ENCODE measurements at places on chromosomes 4 and X.

DNA sequence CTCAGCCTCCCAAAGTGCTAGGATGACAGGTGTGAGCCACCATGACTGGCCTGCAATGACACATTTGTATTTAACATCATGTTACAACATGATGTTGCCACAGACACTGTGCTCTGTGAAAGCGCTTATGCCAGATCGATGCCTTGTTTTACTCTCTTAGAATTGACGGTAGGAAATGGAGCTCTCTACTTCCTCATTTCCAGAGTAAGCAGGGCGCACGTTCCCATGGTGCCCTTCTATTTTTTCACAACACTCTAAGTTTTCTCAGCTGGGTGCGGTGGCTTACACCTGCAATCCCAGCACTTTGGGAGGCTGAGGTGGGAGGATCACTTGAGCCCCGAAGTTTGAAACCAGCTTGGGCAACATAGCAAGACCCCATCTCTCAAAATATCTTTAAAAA lies 60.7 kb upstream of the DHRSX start:
- no peak for DNase-seq

- no peak for DNase-seq
These were observed 793.6 kb upstream of the INTU start for GRCh38 chr4:126838941-126839679.

GRCh38 chr4:13705521-13706041 lies 78.1 kb upstream of the BOD1L1 start:
- DNase-seq: no peak

GRCh38 chr4:79249881-79250503 lies 75.9 kb downstream of the NAA11 start:
- no peak for DNase-seq

- DNase-seq: no peak
These were observed 79.8 kb upstream of the ADGRA3 start for GRCh38 chr4:22595684-22596083.

DNA sequence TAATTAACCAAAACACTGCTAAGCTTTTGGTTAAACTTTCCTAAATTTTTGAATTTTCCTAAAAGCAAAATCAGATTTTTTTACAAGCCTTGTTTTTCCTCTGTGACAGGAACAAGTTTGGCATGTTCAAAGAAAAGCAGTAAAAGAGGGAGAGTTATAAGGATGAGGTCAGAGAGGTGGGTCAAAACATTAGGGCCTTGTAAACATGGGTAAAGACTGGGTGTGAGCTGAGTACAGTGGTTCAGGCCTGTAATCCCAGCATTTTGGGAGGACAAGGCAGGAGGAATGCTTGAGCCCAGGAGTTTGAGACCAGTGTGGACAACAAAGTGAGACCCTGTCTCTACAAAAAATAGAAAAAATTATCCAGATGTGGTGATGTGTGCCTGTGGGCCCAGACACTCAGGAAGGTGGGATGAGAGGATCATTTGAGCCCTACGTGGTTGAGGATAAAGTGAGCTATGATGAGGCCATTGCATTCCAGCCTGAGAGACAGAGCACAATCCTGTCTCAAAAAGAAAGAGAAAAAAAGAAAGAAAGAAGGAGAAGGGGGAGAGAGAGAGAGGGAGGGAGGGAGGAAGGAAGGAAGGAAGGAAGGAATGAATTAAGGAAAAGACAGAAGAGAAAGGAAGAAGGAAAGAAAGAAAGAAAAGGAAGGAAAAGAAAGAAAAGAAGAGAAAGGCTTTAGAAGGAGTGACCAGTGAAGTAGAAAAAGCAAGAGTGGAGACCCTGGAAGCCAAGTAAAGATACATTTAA lies 17.0 kb upstream of the FRYL start:
- DNase-seq: no peak

GRCh38 chr4:8192748-8193738 lies 6.0 kb upstream of the SH3TC1 start:
- peak; percentile 87 for DNase-seq

GRCh38 chrX:65644621-65645289 lies 22.7 kb upstream of the MSN start:
- DNase-seq: no peak

DNA sequence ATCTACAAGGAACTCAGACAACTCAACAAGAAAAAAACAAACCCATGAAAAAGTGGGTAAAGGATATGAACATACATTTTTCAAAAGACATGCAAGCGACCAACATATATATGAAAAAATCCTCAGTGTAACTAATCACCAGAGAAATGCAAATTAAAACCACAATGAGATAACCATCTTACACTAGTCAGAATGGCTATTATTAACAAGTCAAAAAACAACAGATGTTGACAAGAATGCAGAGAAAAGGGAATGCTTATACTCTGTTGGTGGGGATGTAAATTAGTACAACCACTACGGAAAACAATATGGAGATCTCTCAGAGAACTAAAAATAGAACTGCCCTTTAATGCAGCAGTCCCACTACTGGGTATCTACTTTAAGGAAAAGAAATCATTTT lies 12.1 kb downstream of the NIPAL1 start:
- DNase-seq: no peak

GRCh38 chrX:88424541-88424940 lies 322.5 kb upstream of the CPXCR1 start:
- DNase-seq: no peak

DNA sequence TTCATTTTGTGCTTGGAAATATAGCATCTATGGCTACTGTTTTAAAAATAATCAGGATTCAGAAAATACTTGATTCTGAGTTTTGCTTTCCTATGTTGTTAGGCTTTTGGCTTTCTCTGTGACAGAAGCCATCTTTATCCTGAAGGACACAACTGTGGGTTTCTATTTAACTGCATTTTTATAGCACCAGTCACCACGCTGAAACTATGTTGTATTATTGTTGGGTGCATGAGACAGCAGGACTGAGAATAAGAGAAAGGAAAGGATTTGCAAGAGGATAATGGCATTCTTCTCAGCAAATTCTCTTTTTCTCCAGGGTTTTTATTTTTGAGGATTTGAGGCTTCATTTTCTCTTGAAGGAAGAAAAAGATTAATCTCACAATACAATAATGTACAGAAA lies 10.1 kb upstream of the NEUROG2 start:
- DNase-seq: no peak

- DNase-seq: no peak
These were observed 507.2 kb downstream of the PABPC4L start for GRCh38 chr4:133694416-133694815.

GRCh38 chr4:13966231-13967195 lies 339.0 kb upstream of the BOD1L1 start:
- DNase-seq: no peak

DNA sequence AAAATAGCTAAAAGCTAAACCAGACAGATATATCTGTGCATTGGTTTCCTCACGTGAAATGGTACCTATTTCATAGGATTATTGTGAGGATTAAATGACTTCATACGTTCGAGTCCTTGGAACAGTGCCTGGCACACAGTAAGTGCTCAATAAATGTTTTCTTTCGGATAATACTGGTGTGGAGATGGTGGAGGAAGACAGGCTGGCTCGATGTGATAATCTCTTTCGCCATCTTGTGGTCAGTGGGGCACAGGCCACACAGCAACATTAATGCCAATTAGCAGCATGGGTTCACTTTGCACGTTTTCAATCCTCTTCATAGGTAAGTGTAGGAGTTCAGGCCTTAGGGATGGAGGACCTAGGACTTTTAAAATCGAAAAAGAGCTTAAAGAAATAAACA lies 9.3 kb downstream of the PAGE4 start:
- peak; percentile 40 for DNase-seq

DNA sequence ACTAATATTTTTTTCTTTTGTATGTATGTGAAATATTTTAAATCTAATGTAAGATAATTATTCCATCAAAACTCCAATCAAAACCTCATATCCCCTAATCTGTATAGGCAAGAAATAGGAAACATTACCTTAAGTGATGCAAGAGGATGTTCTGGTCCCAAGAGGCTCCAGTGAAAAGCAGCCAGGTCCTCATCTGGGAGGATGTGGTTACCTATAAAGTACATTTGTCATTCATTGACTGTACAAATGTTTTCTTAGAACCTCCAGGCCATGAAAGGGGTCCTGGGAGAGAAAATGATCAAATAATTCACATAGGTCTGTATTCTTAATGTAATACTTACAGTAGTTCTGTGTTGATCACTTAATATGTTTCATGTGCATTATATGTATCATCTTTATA lies 25.5 kb downstream of the FAM120C start:
- DNase-seq: no peak

GRCh38 chr4:159308566-159309340 lies 205.9 kb downstream of the RAPGEF2 start:
- DNase-seq: no peak

DNA sequence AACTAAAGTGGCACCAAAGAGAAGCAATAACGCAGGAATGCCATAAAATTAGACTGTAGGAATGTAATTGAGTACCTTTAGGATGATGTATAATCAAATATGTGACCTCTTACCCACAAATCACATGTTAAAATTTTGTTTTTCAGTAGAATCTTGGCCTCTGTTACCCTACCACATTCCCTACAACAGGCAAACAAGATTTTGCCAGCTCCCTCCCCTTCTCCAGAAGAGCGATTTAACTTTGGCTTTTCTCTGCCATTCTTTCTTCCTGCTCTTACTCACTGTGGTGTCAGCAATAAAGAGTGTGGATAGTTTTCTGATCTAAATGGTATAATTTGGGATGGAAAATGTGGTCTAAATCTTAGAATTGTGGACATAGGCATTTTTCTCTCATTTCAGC lies 57.2 kb downstream of the TRIM2 start:
- no peak for DNase-seq

- no peak for DNase-seq
These were observed 202.1 kb downstream of the PRDM5 start for GRCh38 chr4:120720354-120720934.

DNA sequence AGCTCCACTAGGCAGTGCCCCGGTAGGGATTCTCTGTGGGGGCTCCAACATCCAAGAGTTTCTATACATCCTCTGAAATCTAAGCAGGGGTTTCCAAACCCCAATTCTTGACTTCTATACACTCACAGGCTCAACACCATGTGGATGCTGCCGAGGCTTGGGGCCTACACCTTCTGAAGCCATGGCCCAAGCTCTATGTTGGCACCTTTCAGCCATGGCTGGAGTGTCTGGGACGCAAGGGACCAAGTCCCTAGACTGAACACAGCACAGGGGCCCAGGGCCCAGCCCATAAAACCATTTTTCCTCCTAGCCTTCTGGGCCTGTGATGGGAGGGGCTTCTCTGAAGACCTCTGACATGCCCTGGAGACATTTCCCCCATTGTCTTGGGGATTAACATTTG lies 511.8 kb downstream of the TRAM1L1 start:
- DNase-seq: no peak

DNA sequence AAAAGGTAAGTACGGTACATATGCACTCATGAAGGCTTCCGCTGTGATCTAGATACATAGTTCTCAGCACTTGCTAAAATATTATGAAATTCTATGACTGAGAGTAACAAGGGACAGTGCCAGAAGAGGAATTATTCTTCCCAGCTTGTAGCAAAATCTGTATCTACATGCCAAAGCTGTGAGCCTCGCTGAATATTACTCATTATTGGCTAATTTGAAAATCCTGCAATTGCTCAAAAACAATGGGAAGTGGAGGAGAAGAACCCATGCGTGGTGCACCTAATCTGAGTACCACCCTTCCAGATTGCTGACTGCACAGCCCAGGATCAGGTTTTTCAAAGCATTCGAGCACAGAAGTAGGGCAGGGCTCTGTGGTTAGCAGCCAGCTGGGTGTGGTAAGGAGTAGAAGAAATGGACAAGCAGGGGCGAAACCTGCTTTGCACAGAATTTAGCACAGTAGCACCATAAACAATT lies 17.4 kb upstream of the PDCL2 start:
- DNase-seq: no peak

DNA sequence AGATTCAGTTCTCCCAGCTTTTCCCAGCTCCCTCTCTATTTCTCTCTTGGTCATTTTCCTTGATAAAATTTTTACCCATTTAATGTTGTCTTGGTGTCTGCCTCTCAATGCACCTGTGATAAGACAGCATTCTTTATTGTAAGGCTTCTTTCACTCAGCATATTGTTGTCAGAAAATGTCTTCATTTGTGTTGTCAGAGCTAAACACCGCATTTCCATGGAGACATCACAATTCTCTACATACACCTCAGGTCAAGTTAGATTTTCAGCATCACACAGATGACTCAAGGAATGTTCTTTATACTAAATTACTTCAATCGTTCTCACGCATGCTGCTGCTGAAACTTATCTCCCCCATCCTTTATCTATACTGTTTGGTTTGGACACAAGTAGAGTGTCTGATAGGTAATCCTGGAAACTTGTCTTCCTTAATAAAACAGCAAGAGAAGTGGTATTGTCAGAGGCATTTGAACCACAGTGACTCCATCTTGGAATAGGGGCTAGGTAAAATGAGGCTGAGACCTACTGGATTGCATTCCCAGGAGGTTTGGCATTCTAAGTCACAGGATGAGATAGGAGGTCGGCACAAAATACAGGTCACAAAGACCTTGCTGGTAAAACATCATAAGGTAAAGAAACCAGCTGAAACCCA lies 41.3 kb upstream of the EFHC2 start:
- no peak for DNase-seq

GRCh38 chr4:34636623-34637022 lies 1607.7 kb downstream of the ARAP2 start:
- DNase-seq: no peak

DNA sequence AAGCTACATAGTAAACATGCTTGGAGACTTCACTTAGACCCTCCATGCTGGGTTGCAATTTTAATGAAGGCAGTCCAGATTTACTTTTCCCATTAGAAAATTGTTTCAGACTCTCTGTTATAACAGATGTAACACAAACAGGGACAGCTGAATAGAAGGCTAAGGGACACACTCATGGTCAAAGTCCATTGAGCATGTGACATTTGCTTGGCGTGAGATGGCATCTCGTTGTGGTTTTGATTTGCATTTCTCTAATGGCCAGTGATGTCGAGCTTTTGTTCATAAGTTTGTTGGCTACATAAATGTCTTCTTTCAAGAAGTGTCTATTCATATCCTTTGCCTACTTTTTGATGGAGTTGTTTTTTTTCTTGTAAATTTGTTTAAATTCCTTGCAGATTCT lies 358.2 kb upstream of the CLNK start:
- DNase-seq: no peak

GRCh38 chr4:138223231-138223910 lies 18.8 kb downstream of the SLC7A11 start:
- DNase-seq: no peak

DNA sequence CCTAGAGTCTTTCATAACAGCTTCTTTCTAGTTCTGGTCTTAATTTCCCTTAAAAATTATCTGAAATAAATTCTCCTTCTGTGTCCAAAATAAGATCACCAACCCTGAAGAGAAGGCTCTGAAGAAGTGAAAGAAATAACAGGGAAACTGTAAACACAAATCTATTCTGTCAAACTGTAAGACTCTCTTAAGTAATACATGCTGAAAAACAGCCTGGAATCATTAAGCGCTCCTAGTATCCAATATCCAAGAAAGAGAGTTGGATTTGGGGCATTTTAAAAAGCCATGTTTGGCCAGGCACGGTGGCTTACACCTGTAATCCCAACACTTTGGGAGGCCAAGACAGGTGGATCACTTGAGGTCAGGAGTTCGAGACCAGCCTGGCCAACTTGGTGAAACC lies 53.3 kb downstream of the RELL1 start:
- no peak for DNase-seq

- no peak for DNase-seq
These were observed 140.2 kb downstream of the STIM2 start for GRCh38 chr4:27000820-27001219.

- peak; percentile 83 for DNase-seq
These were observed 5.4 kb upstream of the SH3BP2 start for GRCh38 chr4:2787230-2788100.
